ENCODE measurements at places on chromosomes 7 and 10. TPM values are rescaled to one million over a fixed set of nuclear protein-coding genes. Genes with fewer than 3 reads are reported as not detected.

- H3K27me3 ChIP-seq = no peaks in the 10 kb centered on the region
- no peak overlapping the region for H3K4me3 ChIP-seq
- no peak overlapping the region for H3K27ac ChIP-seq
- no peaks in the 10 kb centered on the region for H3K36me3 ChIP-seq
- H3K4me1 ChIP-seq = peaks cover 4% of the 10 kb centered on the region
- DNase-seq = no peak
These were observed 23.7 kb downstream of the RTKN2 start for GRCh38 chr10:62244785-62245467.

- no peaks in the 10 kb centered on the region for H3K4me1 ChIP-seq
- H3K4me3 ChIP-seq = no peak overlapping the region
- H3K36me3 ChIP-seq = no peaks in the 10 kb centered on the region
- H3K27ac ChIP-seq = no peak overlapping the region
- no peak for DNase-seq
These were observed 9.6 kb upstream of the KIF5B start for GRCh38 chr10:32065856-32066255.

- peak; percentile 19 for DNase-seq
- H3K27me3 ChIP-seq = no peaks in the 10 kb centered on the region
- no peaks in the 10 kb centered on the region for H3K36me3 ChIP-seq
- no peak overlapping the region for H3K27ac ChIP-seq
- H3K4me3 ChIP-seq = no peak overlapping the region
- H3K4me1 ChIP-seq = no peaks in the 10 kb centered on the region
These were observed 312.6 kb downstream of the WDR37 start for GRCh38 chr10:1368842-1369171.

DNA sequence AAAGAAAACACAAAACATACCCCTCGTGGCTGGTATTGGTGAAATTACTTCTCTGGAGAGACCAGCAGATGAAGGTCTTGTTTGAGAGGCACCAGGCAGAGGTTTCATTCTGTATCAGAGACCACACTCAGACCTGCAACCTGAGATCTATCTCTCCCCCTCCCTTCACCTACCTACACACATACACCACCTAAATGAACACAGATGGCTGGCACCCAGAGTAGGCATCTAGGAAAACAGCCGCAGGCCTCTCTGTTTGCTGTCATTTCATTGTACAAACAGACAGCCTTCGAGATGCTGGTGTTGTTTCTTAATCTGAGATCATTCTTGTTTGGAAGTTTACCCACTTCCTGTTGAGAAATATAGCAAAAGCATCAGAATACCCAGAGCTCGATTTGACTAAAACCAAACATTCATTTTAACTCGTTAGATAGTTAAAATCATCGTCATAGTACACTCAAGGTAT, 173.9 kb upstream of the SLC25A13 start:
- no peak overlapping the region for H3K4me3 ChIP-seq
- DNase-seq = no peak
- H3K27me3 ChIP-seq = no peaks in the 10 kb centered on the region
- no peak overlapping the region for H3K27ac ChIP-seq
- H3K4me1 ChIP-seq = no peaks in the 10 kb centered on the region

DNA sequence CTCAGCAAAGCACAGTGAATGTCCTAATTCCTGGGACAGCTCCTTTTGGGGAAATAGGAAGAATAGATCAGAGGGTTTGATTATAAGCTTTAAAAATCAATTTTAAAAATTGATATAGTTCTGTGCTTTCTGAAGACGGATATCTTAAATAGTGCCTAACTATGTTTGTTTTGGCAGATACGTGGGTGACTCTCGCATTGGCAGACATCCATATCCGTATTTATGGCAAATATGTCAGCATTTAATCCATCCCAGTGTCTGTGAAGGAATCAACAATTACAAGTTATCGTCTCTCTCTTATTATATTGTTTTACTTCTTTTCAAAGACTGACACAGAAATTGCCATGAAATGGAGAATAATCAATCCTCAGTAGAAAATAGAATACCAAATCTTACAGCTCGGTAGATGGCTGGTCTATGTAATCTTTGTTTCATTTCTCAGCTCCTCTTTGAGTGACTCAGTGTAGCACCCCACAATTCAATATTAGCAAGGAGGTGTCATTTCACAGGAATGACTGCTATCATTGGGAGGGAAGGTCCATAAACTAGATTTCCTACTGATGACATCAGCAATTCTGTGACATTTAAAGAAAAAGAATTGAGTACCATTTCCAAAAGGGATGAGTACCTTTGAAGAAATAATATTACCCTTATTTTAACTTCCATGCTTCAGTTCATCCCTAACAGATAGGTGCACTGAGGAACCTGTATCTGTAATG, 186.4 kb upstream of the NFE2L3 start:
- no peak overlapping the region for H3K27ac ChIP-seq
- no peak for DNase-seq
- H3K4me1 ChIP-seq = no peaks in the 10 kb centered on the region
- H3K27me3 ChIP-seq = peaks cover 4% of the 10 kb centered on the region
- no peaks in the 10 kb centered on the region for H3K36me3 ChIP-seq
- H3K4me3 ChIP-seq = no peak overlapping the region

DNA sequence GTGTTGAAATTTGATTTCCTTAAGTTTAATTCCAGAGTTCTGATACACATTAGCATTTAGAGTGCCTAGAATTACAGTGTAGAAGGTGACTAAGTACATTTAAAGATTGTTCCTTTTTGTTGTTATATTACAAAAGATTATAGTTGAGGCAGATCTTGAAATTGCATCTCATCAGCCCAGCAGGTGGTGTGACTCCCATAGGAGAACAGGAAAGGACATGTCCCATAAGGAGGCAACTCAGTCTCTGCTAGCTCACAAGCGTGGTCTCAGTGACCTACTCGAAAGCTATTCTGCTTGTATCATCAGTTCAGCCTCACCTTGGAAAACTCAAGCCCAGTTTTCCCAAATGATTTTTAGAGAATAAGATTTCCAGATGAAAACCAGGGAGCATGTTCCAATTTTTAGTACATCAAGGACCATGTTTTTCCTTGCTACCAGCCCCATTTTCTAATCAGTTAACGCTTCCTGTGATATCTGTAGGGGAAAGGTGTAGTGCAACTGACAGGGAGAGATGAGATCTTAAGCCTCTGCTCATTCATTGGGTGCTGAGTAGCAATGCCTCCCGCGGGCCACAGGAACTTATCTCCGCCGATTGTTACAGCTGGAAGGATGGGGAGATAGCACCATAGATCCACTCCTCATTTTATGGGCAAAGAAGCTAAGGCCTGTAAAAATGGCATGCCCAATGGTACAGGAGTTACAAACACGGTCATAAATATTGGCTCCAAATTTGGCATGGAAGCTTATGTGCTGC, 1.1 kb upstream of the GNAI1 start:
- no peak for DNase-seq
- no peak overlapping the region for H3K4me3 ChIP-seq
- H3K4me1 ChIP-seq = peaks cover under 1% of the 10 kb centered on the region
- no peaks in the 10 kb centered on the region for H3K27me3 ChIP-seq
- no peaks in the 10 kb centered on the region for H3K36me3 ChIP-seq

GRCh38 chr10:19745672-19746071, 70.6 kb upstream of the PLXDC2 start:
- no peak overlapping the region for H3K4me3 ChIP-seq
- H3K27me3 ChIP-seq = no peaks in the 10 kb centered on the region
- H3K27ac ChIP-seq = no peak overlapping the region
- no peaks in the 10 kb centered on the region for H3K36me3 ChIP-seq

- H3K27me3 ChIP-seq = no peaks in the 10 kb centered on the region
- H3K27ac ChIP-seq = no peak overlapping the region
- peaks cover 19% of the 10 kb centered on the region for H3K36me3 ChIP-seq
- DNase-seq = no peak
- no peak overlapping the region for H3K4me3 ChIP-seq
These were observed 14.3 kb upstream of the ZNF212 start for GRCh38 chr7:149225106-149225505.

DNA sequence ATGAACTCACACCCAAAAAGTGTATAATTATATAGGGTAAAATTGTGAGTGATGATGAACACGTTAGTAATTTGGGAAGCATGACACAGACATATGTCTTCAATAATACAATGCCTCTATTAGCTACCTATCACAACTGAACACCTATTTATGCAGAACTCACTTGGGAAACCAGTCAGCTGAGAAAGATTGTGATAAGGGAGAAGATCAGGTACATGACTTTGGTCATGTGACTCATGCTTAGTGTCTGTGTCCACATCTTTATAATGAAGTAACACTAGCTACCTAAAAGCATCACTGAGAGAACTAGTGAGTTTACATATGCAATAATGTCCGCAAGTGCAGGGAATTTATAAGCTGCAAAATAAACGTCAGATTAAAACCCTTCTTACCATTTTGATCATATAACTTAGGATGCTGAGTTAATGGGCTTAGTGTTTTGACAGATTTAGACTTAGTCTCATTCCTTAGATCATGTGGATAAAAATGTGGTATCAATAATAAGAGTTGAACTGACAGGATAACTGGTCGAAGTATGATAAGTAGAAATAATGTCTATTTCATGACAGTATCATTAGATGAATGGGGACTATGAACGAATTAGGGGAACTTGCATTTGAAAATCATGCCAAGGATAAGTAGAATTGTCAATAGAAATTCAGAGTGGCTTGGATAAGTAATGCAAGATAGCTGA, 11.6 kb downstream of the VWDE start:
- H3K4me1 ChIP-seq = no peaks in the 10 kb centered on the region
- no peak overlapping the region for H3K4me3 ChIP-seq
- DNase-seq = no peak
- H3K27ac ChIP-seq = no peak overlapping the region
- H3K27me3 ChIP-seq = no peaks in the 10 kb centered on the region

ADAM12 gene
- total RNA-seq = 0.33 TPM

- H3K4me3 ChIP-seq = no peak overlapping the region
- H3K4me1 ChIP-seq = no peaks in the 10 kb centered on the region
- no peaks in the 10 kb centered on the region for H3K36me3 ChIP-seq
- H3K27ac ChIP-seq = no peak overlapping the region
These were observed 420.6 kb downstream of the ARL4A start for GRCh38 chr7:13108061-13108460.

DNA sequence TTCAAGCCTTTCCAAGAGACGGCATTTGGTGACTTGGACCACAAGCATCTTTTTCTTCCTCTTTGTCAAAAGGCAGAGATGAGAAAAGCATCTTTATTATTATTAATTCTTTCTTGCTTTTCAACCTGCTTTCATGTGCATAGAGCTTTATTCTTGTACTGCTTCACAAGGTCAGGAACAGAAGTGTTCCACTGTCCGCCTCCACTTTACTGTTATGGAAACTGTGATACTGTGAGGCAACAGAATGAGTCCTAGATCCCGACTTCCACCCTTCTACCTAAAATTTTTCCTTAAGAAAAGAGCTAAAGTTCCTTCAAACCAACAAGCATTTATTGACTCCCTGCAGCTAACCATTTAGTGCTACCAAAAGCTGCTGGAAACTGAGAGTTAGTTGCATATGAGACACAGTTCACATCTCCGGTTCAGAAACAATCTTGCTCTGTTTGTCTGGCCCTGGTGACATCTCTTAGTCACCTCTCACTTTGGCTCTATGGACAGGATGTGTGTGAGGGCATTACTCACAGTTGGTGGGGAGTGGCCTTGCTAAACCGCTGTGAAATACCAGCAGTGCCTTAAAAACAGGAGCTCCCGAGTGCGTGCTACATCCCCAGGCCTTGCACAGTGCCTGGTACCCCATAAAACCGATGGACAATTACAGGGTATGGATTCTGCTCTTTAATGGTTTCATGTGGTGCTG, 77.1 kb upstream of the TRIL start:
- H3K36me3 ChIP-seq = no peaks in the 10 kb centered on the region
- no peak overlapping the region for H3K27ac ChIP-seq
- peaks cover 6% of the 10 kb centered on the region for H3K4me1 ChIP-seq
- no peak for DNase-seq
- H3K4me3 ChIP-seq = no peak overlapping the region
- no peaks in the 10 kb centered on the region for H3K27me3 ChIP-seq

DNA sequence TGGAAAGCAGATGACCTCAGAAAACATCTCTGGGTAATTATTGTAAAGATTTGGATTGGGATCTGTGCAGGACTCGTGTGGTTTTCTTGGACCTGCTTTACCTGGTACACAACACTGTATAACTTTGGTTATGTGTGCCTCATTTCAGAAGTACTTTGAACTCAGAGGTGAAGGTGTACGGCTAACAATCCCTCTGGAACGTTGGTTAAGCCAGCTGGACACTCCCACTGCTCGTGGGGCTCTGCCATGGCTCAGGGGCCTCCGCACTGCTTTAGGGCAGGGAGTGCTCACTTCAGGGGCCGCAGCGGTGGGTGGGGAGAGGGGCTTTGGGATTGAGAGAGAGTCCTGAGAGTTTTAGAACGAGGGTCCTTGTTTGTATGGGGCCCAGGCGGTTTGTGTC, 13.5 kb downstream of the DYNC2I1 start:
- H3K36me3 ChIP-seq = peaks cover 12% of the 10 kb centered on the region
- no peak overlapping the region for H3K27ac ChIP-seq
- DNase-seq = no peak
- H3K4me1 ChIP-seq = no peaks in the 10 kb centered on the region

DNA sequence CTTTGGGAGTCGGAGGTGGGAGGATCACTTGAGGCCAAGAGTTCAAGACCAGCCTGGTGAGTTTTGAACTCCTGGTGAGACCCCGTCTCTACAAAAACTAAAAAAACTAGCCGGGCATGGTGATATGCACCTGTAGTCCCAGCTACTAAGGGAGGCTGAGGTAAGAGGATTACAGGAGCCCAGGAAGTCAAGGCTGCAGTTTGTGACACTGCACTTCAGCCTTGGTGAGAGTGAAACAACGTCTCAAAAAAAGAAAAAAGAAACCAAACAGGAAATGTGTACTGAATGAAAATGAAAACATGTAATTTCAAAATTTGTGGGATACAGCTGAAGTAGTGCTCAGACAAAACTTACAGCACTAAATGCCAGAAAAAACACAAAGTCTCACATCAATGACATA, 7.6 kb downstream of the ARHGAP12 start:
- H3K4me3 ChIP-seq = no peak overlapping the region
- H3K27ac ChIP-seq = no peak overlapping the region
- no peaks in the 10 kb centered on the region for H3K4me1 ChIP-seq
- no peaks in the 10 kb centered on the region for H3K27me3 ChIP-seq
- no peaks in the 10 kb centered on the region for H3K36me3 ChIP-seq

- no peaks in the 10 kb centered on the region for H3K4me1 ChIP-seq
- no peak for DNase-seq
- no peaks in the 10 kb centered on the region for H3K27me3 ChIP-seq
- H3K4me3 ChIP-seq = no peak overlapping the region
These were observed 89.9 kb downstream of the REEP3 start for GRCh38 chr10:63611078-63611477.

NEBL gene
- 203 TPM for total RNA-seq

MACROH2A2 gene
- 21.8 TPM for total RNA-seq

DNA sequence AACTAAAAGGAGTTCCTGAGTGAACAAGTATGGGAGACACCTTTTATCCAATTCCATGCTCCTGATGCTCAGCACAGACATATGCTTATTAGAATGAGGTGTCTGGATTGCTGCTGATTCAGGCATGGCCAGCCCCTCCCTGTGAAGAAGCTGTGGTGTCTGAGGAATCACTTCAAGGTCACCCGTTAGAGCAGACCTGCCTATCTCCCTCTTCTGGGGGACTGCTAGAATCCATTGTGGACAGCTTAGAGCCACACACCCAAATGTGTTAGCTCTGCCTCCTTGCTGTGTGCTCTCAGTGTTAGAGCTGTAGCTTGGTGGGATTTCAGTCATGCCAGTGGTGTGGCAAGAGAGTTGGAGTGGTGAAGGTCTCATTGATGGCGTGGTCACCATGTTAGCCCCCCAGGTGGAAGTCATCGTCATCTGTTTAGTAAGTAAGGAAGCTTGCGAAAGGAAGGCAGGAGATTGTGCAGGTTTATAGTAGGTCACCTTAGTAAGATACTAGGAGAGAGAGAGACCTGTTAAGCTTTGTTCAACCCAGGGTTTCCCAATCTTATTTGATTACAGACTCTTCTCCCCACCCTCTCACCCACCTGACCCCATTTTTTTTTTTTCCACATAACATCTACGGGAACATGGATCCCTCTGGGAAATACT, 12.8 kb downstream of the PRXL2A start:
- H3K36me3 ChIP-seq = no peaks in the 10 kb centered on the region
- no peak overlapping the region for H3K27ac ChIP-seq
- no peak for DNase-seq

Measured in thyroid gland (tissue), 4 donors.